ENCODE measurements at places on chromosomes 16 and 17.

DNA sequence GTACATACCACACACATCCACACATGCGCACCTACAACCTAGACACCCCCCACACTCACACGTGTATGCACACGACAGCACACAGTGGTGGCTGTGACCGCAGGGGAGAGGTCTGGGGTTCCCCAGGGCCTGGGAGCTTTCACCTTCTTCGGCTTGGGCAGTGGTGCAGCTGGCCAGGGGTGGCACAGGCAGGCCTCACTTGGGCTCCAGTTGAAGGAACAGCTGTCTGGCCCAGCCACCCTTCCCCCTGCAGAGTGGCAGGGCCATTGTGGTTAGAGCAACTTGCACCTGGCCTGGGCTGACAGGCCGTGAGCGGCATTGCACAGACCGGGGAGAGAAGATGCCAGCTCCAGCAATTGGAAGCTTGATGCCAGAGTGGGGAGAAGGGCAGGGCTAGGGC is 114.5 kb upstream of the GSE1 start:
- DNase-seq = no peak

GRCh38 chr17:57747221-57748017 is 2.3 kb upstream of the CCDC182 start:
- no peak for DNase-seq

DNA sequence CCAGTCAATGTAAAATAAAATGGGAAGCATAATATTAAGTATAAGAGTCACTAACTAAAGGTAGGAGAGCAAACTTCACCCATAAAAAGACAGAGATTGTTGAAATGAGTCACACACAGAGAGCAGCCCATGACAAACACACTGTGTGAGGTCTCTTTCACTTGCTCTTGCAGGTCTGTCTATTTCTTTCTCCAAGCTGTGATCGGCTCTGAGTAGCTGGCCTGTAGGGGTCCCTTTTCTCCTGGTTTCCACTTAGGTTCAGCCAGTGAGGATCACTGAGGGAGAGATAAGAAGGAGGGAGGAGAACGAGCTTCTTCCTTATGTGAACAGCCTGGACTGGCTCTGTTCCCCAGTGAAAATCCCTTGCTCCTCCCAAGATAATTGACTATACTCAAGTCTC is 133.7 kb upstream of the HS3ST3A1 start:
- no peak for DNase-seq

GRCh38 chr17:63985387-63986140 is 12.6 kb upstream of the PRR29 start:
- DNase-seq = no peak

GRCh38 chr16:28496844-28497243 is 2.4 kb downstream of the APOBR start:
- no peak for DNase-seq

- DNase-seq = no peak
Observed at GRCh38 chr16:79401157-79401556, 199.4 kb downstream of the MAF start.

DNA sequence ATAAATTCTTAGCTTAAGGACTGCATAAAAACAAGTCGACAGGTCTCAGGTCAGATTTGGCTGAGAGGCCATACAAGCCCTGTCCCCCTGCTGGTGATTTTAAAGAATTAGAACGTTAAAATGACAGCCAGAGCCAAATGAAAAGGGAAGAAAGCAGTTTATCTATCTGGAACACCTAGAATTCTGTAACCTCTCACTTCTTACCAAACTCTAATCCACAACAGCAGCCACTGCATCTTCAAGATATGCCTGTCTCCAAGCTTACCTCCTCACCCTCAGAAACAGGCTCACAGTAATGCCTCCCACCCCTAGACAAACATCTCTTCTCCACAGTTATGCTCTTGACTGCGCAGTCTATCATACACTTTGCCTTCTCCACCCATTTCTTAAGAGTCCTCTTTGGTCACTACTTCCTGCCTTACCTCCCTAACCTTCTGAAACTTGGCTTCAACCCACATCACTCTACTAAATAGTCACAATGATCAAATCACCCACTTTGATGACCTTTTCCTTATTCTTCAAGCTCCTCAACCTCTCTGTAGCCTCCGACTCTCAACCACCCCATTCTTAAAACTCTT is 14.2 kb downstream of the ANKFY1 start:
- DNase-seq = no peak

- no peak for DNase-seq
Observed at GRCh38 chr17:82636626-82637598, 11.3 kb downstream of the WDR45B start.

DNA sequence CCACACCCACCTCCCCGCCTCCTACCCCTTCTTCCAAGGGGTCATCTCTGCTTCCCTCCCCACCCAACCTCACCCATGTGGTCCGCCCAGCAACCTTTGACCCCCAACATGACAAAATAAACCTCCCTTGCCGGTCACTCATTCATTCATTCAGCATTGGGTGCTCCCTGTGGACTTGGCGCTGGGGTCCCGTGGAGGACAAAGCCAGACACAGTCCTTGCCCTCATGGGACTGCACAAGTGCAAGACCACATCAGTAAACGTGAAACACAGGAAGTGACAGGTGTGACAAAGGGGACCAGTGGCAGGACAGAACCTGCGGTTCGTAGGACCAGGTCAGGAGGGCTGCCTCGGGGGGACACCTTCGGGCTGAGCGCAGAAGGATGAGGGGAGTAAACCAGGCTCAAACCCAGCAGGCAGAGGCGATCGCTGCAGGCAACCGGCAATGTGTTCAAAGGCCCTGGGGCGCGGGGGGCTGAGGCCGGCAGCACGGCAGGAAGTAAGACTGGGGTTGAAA is 185.4 kb downstream of the SEC14L1 start:
- DNase-seq = no peak
